ENCODE measurements at places on chromosomes 6 and 20.

DNA sequence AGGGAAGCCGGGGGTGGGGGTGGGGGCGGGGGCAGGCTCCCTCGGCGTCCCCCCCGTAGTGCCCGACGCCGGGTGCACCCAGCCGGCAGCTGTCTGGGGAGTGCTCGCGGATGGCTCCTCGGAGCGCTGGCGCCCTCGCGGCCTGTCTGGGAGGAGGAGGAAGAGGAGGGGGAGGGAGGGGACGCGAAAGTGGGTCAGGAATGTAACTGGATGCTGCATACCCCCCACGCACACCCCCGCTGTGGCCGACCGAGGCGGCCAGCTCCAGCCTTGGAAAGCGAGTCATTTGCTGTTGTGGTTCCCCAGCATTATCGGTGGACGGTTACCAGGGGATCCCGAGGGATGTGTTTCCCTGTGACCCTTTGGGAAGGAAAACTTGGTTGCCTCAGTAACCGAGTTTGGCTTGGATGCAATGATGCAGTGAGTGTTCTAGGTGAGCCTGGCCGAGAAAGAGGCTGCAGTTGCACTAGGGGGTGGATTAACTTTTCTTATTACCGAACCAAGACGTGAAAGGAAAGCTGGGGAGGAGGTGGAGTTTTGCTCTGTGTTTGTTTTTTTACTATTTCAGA lies 55.2 kb upstream of the RREB1 start:
- DNase-seq, result peak; percentile 22

DNA sequence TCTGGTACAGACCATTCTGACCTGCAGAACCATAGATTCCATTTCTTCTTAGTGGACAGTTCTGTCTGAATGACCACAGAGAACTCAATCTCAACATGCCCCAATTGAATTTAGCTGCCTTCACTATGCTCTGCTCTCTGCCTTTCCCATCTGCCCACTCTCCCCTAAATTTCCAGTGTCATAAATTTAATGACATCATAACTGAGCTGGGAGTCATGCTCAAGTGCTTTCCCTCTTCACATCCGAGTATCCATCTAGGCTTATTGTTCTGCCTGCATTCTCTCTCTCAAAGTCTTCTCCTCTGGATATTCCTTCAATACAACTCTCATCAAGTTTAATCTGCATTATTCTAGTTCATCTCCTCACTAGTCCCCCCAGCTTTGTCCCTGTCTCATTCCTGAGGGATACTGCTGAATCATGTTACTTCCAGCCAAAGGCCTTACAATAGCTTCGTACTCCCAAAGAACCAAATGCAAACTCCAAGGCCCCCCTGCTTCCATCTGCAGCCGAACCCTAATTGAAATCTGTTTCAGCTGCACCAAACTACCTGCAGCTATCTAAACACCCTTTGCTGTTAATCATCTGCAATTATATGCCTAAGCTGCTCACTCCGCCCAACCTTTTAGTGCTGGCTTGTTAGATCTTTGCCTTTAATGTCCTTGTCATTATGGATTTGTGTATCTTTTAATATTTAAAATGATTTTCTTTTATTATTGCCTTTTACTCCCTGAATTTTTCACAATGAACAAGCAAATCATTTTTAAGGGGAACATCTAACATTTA lies 46.1 kb downstream of the SLC35B3 start:
- no peak for DNase-seq

- no peak for DNase-seq
These were observed 198.3 kb upstream of the SMLR1 start for GRCh38 chr6:130628862-130629261.

DNA sequence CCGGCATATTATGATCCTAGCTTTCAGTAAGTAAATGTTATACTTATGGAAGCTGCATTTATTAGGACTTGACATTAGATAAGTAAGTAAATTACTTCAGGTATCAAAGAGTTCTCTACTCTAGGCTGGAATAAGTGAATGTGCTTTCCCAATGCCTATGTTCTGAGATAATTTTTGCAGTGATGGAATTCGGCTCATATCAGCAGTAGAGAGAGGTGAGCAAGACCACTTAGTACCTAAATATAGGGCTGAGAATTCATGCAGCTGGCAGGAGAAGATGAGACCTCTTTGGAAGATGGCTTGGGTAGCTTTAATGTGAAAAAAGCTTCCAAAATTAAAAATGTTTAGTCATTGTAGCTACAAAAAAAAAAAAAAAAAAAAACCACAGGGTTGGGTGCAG lies 13.3 kb upstream of the BEND3 start:
- DNase-seq, result no peak

- DNase-seq, result peak; percentile 41
These were observed 13.6 kb downstream of the LRRC73 start for GRCh38 chr6:43496370-43497128.

DNA sequence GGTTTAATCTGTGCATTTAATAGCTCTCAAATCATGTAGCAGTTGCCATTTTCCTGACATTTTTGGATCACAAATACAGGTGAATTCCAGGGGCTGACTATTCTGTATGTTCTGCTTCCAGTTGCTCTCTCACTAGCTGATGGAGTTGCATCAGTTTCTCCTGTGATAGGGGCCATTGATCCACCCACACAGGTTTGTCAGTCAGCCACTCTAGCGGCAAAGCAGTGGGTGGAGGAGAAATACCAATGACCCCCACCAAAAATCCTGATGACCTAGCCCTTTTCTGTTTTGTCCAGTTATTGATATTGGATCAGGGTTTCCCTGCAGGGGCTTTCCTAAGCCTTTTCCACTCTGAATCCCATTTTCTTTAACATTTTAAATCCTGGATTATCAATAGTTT lies 72.3 kb upstream of the BTN3A2 start:
- DNase-seq, result no peak

DNA sequence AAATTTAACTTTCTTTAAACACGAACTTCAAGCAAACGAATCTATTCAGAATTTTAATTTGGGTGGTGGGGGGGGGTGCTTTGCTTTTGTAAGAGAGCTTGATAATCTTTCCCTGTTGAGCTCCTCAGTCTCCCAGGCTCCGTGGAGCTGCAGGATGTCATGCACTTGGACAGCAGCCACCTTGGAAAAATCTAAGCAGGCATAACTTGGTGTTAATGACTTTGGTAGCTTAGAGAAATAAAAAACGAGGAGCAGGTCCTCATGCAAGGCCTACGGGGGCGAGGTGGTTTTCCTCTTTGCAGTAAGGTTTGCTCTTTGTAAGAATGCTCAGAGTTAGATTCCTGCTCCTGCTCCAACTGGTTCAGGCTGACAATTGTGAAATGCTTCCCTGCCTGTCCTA lies 102.3 kb downstream of the EDN1 start:
- no peak for DNase-seq

GRCh38 chr20:24752612-24753011 lies 196.5 kb upstream of the CST7 start:
- DNase-seq, result no peak

GRCh38 chr6:133699741-133700385 lies 189.1 kb upstream of the TCF21 start:
- no peak for DNase-seq

GRCh38 chr20:49786668-49787370 lies 25.8 kb upstream of the SLC9A8 start:
- DNase-seq, result peak; percentile 46

GRCh38 chr20:49679634-49680033 lies 34.0 kb downstream of the B4GALT5 start:
- no peak for DNase-seq

GRCh38 chr20:3119044-3119443 lies 34.5 kb upstream of the AVP start:
- DNase-seq, result no peak

GRCh38 chr6:32195652-32195901 lies 3.1 kb upstream of the GPSM3 start:
- peak; percentile 99 for DNase-seq

- DNase-seq, result no peak
These were observed 27.5 kb downstream of the EPB41L1 start for GRCh38 chr20:36181934-36182603.

- DNase-seq, result no peak
These were observed 1140.0 kb upstream of the GJE1 start for GRCh38 chr6:140992678-140993077.

DNA sequence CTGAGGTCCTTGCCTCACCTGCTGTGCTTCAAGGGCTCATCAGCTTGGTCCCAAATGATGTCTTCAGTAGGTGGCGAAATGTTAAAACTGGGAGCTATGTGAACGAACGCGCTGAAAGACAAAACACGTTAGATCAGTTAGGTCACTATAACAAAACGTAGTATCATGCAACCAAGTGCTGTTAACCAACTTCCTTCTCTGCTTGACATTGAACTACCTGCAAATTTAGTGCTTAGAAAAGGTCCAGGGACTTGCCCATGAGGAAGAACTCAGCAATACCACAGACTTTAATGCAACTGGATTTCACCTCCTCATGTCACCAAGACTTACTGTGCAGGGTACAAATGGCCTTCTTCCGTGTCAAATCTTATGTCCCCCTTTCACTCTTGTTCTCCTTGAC lies 24.8 kb downstream of the BACH2 start:
- DNase-seq, result no peak

DNA sequence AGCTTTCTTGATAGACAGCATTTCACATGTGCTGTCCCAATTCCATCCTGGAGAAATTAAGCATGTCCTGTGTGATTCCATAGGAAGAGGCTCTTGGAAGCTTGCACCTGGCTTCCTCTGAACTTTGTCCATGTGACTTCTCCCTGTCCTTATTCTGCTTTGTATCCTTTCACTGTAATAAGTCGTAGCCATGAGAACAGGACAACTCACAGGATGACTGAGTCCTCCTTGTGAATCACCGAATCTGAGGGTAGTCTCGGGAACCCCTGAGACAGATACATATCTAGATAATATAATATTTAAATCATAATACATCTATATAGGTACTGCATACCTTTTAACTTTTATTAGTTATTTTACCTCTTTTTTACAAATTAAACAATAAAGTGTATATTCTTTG lies 156.7 kb upstream of the THEMIS start:
- DNase-seq, result no peak

DNA sequence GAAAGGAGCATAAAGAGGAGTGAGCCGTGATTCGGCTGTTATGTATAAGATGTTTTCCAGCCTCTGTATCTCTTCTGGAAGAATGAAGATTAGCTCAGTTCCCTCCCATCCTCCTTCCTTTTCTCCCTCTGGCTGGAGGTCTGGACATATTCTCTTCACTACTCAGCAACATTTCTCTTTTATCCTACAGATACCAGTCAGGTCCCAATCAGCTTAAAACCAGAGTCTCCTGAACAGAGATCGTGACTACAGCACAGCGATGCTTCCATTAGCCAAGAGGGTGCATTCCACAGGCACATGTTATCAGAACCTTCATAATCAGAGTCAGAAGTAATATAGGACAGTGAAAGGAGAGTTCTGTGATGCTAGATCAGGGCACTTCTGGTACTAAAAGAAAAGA lies 133.9 kb upstream of the SOX4 start:
- DNase-seq, result no peak
